ENCODE measurements at places on chromosomes 3 and 15.

GRCh38 chr15:35170207-35170606 lies 85.1 kb upstream of the NANOGP8 start:
- no peak for DNase-seq

- no peak for DNase-seq
These were observed 77.2 kb upstream of the AGBL1 start for GRCh38 chr15:86002444-86002843.

- DNase-seq = no peak
These were observed 68.4 kb downstream of the SV2B start for GRCh38 chr15:91168457-91168856.

- DNase-seq = no peak
These were observed 307.0 kb downstream of the EPHA6 start for GRCh38 chr3:97121386-97121785.

GRCh38 chr3:44966795-44967278 lies 9.1 kb downstream of the ZDHHC3 start:
- DNase-seq = no peak

GRCh38 chr3:5017925-5018531 lies 38.8 kb downstream of the BHLHE40 start:
- peak; percentile 81 for DNase-seq

GRCh38 chr3:86865506-86865905 lies 125.4 kb downstream of the VGLL3 start:
- no peak for DNase-seq

DNA sequence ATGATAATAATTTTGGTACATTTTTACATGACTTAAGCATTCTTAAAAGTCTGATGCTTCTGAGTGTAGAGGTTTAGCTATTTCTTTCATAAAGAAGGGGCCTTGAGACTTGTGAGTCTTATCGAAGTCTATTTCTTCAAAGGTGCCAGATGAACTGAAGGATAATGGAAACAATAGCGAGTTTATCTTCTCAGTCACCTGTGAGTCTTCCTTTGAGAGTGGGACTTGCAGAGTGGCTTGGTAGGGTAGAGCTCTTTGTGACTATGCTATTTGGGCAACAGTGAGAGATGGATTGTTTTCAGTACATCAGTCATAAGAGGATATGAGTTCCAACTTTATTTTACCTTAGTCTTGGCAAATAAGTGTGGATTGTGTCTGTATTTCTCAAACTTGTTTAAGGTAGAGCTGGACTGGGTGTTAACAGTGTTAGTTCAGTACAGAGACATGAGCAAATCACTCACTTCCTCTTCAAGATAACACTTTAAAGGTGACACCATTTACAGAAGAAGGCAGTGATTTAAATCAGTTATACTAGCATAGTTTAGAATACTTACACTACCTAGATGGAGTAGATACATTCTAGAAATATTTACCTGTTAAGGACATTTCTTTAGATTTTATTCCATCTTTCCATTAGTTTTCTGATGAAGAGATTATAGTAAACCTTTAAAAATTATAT lies 3.2 kb downstream of the AKAP13 start:
- DNase-seq = no peak
